Progenitor cell of endocrine pancreas (in vitro differentiated cells): ENCODE measurements at places on chromosomes 16 and 17. TPM values are rescaled to one million over a fixed set of nuclear protein-coding genes. Genes with fewer than 3 reads are reported as not detected.

Gene NARF
- total RNA-seq, result 86.9 and 94.0 TPM in 2 replicates

Gene HAGH
- total RNA-seq, result 43.6 and 46.4 TPM in 2 replicates

DNA sequence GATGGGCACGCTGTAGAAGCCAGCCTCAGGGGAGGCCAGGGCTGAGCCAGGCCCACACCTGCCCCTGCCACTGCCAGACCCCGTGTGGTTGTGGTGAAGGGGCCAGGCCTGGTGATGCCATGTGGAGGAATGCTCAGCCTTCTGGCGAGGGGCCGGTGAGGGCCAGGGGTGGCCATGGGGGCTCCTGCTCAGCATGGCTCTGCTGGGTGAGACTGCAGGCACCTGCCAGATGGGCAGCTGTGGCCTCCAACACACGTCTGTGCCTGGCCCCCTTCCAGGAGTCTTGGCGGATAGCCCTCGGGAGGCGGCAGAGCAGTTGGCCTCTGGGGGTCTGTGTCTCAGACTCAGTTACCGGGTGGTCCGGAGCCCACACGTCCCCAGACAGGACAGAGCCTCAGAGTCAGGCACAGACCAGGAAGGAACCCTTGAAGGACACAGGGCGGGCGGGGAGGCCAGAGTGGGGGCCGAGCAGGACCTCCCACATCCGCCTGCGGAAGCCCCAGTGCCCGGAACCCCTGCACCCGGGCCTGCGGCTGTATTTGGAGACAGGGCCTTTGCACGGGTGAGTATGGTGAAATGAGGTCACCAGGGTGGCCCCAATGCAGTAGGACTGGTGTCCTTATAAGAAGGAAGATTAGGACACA lies 22.5 kb upstream of the CHMP6 start:
- H3K4me3 ChIP-seq, result no peak overlapping the region
- peaks cover 1% of the 10 kb centered on the region for H3K4me1 ChIP-seq
- peaks cover 7% of the 10 kb centered on the region for H3K27me3 ChIP-seq
- H3K36me3 ChIP-seq, result peaks cover 7% of the 10 kb centered on the region
- no peak overlapping the region for H3K27ac ChIP-seq

GRCh38 chr17:73165616-73166404 lies 1.0 kb downstream of the SSTR2 start:
- H3K27ac ChIP-seq, result no peak overlapping the region
- peak overlapping the region; percentile 75 for H3K4me3 ChIP-seq
- peaks cover 87% of the 10 kb centered on the region for H3K27me3 ChIP-seq
- H3K4me1 ChIP-seq, result peaks cover 23% of the 10 kb centered on the region

DNA sequence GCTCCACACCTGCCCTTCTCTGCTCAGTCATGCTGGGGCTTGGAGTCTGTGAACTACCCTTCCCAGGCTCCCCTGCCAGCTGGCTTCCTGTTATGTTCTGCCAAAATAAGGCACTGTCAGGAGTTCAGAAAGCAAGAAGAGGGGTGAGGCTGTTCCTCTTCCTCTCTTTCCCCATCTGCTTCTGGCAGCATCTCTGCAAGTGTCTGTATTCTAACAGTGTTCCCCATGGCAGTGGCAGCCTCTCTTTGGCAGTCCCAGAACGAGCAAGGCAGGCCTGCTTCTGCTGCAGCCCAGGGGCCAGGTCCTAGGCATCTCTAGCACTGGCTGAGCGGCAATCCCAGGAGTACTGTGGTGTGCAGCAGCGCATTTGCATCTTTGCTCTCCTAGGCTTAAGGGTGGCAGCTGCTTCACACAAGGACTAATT lies 219.1 kb downstream of the STX8 start:
- no peaks in the 10 kb centered on the region for H3K36me3 ChIP-seq
- H3K4me3 ChIP-seq, result no peak overlapping the region
- no peak for DNase-seq
- H3K27me3 ChIP-seq, result no peaks in the 10 kb centered on the region

DNA sequence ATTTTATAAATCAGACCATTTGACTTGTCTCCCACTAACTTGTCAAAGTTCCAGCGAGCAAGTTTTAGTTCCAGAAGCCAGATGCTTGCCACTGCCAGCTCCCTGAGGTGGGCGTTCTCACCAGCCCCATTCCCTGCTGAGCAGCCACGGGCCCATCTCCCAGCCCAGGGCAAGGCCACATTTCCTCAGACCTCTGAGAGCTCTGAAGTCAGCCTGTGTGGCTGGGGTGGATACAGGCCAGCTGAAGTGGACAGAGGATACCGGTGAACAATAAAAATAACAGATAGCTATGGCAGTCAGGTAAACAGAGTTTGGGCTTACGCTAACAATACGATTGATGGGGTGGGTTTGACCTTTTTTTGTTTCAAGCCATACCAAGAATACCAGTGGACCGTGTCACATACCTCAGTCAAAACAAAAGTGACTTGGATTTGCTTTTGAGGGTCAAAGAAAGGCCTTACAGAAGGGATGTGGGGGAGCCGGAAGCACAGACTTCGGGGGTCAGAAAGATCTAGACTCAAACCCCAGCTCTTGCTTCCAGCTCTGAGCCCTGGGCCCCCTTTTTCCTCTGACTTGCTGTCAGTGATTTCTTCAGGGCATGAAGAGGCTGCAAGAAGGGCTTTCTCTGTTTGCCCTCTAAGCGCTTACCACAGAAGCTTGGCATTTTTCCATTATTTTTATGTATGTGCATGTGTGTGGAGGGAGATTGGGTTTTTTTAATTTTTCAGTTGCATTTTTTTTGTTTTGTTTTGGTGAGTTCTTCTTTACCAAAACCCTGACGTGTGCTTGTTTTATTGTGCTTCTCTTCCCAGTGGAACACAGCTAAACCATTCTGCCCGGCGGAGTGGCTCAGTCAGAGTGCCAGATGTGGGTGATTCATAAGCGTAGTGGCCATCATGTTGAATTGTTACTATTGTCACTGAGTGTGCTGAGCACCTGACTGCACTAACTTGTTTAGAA lies 109.9 kb downstream of the GNAO1 start:
- H3K4me3 ChIP-seq, result no peak overlapping the region
- no peak for DNase-seq
- peaks cover 16% of the 10 kb centered on the region for H3K4me1 ChIP-seq
